D721Med (cell line): ENCODE measurements at places on chromosomes 3 and 15.

- DNase-seq, result no peak
These were observed 424.0 kb upstream of the C2CD4B start for GRCh38 chr15:62588938-62589670.

DNA sequence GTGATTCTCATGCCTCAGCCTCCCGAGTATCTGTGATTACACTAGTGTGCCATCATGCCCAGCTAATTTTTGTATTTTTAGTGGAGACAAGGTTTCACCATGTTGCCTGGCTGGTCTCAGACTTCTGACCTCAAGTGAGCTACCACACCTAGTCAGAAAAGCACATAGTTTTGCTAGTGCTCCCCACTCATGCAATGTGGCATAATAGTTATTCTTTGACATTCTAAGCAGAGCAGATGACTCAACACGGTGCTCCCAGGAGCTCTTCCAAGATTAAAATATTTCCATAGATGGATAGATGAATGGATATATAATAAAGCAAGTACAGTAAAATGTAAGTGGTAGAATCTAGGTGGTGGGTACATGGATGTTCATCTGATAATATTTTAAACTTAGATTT is 53.1 kb upstream of the GK5 start:
- DNase-seq, result no peak

GRCh38 chr3:119352034-119352609 is 57.9 kb downstream of the ARHGAP31 start:
- no peak for DNase-seq

DNA sequence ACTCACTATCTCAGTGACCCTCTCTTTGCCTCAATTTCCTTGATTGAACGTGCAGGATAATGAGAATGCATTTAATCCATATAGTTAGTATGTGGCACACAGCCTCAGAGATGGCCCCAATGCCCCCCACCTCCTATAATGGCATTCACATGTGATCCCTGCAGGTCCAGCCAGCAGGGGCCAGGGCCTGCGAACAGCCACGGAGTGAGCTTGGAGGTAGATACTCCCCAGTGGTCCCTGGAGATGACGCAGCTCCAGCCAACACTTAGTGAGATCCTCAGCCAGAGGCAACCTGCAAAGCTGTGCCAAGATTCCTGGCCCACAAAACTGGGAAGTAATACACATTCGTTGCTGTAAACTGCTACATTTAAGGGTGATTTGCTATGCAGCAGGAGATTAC is 184.9 kb upstream of the NSMCE3 start:
- no peak for DNase-seq

DNA sequence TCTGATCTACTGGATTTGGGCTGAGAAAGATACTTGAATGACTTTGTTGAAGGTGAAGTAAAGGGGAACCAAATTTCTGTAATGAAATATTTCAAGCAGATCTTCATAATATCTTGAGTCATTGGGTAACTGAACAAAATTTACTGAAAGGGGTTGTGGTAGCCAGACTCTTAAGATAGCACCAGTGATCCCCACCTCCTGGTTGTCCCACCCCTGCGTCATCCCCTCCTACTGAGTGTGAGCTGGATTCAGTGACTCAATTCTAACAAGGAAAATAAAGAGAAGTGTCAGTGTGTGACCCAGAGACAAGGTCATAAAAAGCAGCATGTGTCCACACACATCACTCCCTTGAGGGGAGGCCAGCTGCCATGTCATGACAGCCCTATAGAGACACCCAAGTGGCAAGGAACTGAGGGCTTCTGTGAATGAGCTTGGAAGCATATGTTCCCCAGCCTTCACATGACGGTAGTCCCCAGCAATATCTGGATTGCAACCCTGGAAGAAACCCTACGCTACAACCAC is 107.1 kb downstream of the MECOM start:
- DNase-seq, result no peak

DNA sequence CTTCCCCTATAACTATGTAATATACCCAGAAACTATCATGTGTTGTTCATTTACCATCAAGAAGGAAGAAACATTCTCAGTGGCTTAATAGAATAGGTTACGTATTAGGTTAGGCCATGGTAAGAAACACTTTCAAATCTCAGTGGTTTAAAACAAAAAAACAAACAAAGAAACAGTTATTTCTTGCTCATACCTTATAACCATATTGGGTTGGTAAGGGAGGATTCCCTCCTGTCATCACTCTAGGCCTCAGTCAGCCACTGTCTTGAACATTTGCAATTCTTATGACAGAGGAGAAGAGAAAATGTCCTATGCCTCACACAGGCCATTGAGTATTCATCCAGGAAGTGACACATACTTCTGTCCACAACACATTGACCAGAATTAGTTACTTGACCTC is 727.7 kb upstream of the NECTIN3 start:
- DNase-seq, result no peak

GRCh38 chr3:35817216-35817615 is 177.9 kb downstream of the ARPP21 start:
- no peak for DNase-seq

DNA sequence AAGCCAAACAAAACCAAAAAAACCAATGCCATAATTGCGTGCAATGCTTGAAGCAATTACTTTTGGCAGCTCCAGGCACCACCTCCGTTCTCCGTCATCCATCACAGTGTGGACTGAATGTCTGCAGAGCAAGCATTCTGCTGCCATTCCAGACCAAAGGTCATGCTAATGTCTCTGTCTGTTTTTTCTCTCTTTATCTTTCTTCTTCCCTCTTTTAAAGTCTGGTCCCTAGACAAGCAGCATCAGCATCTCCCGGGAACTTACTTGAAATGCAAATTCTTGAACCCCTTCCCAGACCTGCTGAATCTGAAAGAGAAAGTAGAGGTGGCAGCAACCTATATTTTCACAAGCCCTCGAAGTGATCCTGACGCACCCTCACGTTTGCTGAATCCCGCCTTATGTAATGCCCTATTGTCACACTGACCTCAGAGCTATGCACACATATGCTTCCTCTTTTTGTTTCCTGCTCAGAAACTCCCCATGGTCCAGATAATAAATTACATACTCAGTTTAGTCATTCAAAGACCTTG is 297.3 kb upstream of the PROK2 start:
- DNase-seq, result no peak

DNA sequence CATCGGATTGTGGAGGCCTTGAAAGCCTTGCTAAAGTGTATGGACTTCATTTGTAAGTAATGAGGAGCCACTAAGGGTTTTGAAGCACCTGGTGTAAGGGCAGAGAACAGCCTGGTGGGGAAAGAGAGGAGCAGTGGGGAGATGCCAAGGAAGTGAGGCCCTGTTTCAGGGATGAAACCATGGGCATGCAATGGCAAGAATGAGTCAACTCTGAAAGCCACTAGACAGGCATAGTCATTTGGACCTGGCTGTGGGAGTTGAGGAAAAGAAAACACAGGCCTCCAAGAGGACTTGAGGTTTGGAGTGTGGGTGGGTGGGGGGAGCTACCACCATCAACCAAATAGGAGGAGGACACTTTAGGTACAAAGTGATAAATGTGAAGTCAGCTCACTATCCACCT is 7.6 kb downstream of the XCR1 start:
- DNase-seq, result no peak

DNA sequence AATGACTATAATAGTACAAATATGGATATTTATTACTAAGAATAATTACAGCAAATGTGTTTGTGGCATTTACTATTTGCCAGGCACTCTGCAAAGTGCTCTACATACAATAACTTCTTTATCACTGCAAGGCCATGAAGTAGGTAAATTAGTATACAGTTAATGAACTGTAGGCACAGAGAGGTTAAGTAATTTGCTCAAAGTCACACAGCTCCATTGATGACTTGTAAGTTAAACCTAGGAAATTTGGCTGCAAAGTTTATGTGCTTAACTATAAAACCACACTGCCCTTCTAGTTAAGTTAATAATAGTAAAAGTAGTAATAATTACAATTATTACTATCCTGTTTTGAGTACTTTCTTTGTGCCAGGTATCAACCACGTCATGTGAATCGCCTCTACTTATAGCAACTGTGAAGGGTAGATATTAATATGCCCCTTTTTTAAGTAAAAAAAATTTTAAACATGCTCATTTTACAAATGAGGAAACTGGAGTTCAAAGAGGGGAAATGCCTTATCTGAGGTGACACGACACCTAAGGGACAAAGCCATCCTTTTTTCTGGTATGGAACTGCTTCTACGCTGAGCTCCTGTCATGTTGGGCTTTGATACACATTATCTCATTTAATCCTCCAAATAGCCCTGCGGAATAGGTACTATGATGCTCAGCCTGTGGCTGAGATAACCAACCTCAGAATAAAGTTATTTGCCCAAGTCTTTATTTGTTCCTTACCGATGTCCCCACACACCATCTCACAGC is 8.5 kb downstream of the BHLHE40 start:
- DNase-seq, result no peak

GRCh38 chr15:58136731-58137130 is 1.4 kb upstream of the AQP9 start:
- no peak for DNase-seq

DNA sequence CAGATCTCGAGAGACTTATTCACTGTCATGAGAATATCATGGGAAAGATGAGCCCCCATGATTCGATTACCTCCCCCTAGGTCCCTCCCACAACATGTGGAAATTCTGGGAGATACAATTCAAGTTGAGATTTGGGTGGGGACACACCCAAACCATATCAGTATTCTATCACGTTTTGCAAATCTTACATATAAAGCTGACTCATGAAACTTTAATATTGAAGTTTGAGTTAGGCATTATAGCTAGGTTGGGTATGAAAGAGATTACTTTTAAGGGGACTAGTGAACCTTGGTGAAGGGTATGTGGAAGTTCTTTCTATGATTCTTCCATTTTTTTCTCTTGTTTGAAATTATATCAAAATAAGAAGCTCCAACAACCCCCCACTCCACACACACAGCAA is 117.7 kb upstream of the RASGRP1 start:
- no peak for DNase-seq

- no peak for DNase-seq
These were observed 71.9 kb upstream of the CHRNB4 start for GRCh38 chr15:78712797-78713515.

DNA sequence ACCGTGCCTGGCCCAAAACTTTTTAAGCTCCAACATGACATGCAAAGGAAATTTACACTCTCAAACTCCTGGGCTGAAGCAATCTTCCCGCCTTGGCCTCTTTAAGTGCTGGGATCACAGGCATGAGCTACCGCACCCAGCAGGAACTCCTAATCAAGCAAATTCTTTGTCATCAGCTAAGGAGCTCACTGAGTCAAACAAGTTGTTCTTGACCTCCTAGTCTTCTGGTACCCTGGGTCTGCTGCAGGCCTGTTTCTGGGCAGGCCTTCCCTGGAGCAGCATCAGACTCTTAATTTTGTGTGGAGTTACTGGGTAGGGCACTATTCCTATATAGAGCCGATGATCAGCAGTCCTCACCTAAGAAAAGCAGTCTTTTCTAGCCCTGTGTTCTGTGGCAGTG is 68.4 kb upstream of the FLNB start:
- no peak for DNase-seq

DNA sequence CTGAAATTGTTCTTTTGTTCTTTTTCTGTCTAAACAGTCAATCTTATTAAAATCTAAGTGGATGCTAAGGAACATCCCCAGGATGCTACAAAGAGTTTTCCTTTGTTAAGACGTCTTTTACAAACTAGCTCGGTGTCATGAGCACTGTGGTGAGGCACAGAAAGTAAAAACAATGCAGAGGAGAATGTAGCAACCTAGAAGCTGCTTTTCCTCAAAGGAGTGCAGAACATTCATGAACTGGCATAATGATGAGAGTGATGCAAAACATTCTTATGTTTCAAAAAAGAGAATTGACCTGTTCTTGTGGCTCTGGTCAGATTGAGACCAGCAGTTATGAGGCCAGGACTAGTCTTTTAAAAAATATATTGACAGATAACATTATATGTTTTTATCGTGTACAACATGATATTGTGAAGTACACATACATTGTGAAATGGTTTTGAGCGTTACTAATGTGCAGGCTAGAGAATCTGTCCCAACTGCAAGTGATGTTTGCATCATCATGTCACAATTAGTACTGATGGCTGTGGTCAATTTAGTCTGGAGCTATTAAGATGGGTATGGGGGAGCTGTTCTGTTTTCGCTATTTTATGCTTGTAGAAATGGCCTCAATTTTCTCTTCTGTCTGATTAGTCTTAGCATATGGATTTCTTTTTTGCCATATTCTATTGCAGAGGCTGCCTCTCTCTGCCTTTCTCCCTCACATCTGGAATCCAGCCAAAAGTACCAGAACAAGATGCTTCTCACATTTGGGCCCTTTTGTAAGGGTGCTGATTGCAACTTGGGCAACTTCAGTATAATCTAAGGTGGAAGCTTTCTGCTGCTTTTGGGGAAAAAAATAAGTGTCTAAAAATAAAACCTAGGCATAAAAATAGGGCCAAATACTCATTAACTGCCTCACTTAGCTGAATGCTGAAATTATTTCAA is 50.2 kb downstream of the HHLA2 start:
- DNase-seq, result no peak

DNA sequence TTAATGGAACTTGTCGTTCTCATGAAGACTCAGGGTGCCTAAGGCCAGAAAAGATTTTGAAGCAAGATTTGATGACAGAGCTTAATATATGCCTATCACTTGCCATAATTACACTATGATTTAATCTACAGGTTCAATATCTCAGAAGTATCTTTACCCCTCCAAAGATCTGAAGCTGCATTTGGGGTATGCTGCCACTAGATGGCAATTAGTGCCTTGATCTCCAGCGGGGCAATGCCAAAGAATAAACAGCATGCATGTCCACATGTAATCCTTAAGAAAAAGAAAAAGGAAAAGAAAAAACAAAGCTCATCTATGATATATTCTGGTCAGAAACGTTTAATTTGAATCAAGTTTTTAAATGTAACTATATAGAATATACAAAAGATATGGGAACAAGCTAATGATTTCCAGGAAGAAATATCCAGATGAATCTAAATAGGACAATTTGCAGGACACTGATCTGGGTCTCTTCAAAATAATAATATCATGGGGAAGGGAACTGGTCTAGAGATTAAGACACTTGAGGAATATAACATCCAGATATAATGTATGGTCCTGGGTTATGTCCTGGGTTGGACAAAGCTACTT is 55.0 kb upstream of the SOX14 start:
- no peak for DNase-seq

DNA sequence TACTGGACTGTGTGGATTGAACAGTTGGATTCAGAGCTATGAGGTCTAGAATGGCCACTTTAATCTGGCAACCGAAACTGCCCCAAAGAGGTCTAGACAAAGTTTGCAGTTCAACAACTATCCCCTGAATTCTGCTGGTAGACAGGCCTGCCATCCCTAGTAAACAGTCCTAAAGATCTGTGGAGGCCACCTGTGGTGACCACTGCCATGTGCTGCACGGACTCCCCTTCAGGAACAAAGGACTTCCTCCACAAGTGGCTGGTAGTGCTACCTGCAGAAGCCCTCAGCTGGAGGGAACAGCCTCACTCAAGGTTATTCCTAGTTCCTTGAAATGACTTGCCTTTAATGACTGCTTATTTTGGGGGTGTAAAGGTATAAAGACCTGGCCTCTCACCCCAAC is 6.1 kb downstream of the TNFAIP8L3 start:
- DNase-seq, result no peak

GRCh38 chr15:51104512-51104911 is 9.8 kb upstream of the TNFAIP8L3 start:
- no peak for DNase-seq

GRCh38 chr3:22621205-22621809 is 581.8 kb upstream of the UBE2E2 start:
- DNase-seq, result no peak
